ENCODE measurements at places on chromosomes 13 and 19.

- peak; percentile 25 for DNase-seq
Measured at GRCh38 chr13:40271931-40272775, 394.3 kb downstream of the FOXO1 start.

- no peak for DNase-seq
Measured at GRCh38 chr13:106612688-106613087, 44.8 kb upstream of the ARGLU1 start.

- no peak for DNase-seq
Measured at GRCh38 chr19:1829958-1830357, 17.9 kb upstream of the ATP8B3 start.

- no peak for DNase-seq
Measured at GRCh38 chr19:3575260-3575741, 2.6 kb downstream of the HMG20B start.

DNA sequence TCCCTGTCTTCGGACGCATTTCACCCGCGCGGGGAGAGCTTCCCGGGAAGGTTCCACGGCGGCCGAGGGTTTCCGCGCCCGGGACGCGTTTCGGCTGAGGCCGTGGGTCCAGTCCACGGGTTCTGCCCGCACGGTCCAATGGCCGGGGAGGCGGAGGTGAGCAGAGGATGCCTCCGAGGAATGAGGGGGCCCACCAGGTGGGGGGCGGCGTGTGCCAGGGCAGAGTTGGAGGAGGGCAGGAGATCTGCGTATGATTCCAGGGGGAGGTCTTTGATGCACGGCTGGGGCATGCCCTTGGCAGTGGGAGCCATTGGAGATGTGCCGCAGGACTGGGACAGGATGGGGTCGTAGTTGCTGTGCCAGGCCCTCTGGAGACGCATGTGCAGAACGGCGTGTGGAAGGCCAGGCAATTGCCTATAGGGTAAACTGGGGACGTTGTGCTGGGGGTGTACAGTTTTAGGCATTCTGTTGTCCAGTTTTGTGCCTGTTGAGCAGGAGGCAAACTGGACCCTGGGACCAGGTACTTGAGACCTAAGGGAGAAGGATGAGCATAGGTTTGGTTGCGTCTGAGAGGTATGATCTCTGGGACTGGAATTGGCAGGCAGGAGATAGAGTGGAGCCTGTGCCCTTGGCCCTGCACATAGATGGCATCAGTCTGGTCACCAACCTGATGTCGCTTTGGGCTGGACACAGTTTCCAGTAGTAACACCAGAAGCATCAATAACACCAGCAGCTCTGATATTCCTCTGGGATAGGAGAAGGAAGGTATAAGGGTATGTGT, 751 bp downstream of the ZNF584 start:
- no peak for DNase-seq

GRCh38 chr19:58368561-58369360, 6.2 kb upstream of the ZNF497 start:
- DNase-seq = no peak

- DNase-seq = no peak
Measured at GRCh38 chr13:112573710-112574109, 14.2 kb downstream of the TUBGCP3 start.

DNA sequence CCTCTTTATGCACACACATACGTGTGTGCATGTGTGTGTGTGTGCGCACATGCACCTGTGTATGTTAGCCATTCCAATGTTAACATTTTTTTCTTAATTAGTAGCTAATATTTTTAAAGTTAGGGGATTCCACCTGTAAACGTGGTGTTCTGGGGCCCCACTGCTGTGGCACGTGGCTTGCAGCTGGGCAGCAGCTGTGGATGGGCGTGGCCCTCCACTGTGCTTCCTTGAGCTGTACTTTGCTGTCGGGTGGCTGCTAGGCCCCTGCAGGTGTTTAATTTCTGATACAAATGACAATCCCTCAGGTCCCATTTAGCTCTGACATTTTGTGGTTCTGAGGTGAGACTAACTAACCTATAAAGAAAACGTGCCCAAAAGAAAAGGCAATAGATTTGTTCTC, 58.9 kb upstream of the GJB6 start:
- no peak for DNase-seq

GRCh38 chr13:41490371-41491015, 33.1 kb downstream of the RGCC start:
- DNase-seq = no peak

GRCh38 chr19:45450012-45450333, 17.8 kb upstream of the FOSB start:
- no peak for DNase-seq

- DNase-seq = no peak
Measured at GRCh38 chr13:113298043-113298945, 1.3 kb downstream of the LAMP1 start.

DNA sequence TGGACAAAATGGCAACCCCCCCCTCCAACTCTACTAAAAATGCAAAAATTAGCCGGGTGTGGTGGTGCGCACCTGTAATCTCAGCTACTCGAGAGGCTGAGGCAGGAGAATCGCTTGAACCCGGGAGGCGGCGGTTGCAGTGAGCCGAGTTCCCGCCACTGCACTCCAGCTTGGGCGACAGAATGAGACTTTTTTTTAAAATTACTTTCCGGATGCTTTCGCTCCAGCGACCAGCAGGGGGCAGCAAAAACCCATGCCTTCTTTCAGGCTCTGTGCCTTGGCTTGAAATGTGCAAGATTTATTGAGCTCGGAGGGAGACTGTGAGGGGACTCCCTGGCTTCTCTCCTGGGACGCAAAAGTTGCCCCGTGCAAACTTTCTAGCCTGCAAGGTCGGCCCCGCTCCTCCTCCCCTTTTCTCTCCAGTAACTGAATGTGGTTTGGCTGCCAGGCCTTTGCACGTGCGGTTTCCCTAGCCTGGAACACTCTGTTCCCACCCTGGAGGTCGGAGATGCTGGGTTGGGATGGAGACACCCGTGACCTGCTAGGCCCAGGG, 61.4 kb upstream of the NFIC start:
- DNase-seq = peak; percentile 66

- DNase-seq = no peak
Measured at GRCh38 chr19:35549879-35550523, 4.6 kb downstream of the TMEM147 start.

DNA sequence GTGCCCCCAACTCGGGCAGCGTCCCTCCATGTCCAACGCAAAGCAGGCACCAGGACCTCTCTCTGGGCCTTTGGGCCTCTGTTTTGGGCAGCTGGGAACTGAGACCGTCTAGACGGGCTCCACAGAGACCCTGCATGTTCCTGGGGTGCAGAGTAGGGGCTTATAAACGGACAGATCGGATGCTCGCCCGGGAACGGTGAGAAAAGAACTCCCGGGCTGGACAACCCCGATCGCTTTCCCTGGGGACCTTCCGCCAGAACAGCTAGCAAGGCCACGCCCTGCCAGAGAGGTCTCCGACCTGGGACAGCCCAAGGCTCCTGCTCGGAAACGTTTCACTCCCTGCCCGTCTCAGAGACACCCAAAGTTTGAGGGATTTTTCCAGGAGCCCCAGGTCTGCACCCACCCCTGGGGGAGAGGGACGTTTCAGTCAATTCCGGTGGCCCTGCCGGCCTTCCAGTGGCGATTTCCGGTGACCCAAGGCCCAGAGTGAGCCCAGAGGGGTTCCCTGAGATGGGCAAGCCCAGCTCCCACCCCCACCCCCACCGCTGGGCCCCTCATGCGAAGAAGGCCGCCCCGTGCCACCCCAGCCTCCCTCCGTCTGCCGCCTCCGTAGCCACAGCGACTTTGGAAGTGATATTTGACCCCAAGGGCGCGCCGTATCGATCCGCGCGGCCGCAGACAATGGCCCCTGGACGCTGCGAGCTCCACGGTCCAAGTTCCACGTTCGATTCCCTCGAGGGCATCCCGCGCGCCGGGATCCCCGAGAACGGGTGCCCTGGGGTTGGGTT, 1.7 kb downstream of the NR2F6 start:
- DNase-seq = no peak

DNA sequence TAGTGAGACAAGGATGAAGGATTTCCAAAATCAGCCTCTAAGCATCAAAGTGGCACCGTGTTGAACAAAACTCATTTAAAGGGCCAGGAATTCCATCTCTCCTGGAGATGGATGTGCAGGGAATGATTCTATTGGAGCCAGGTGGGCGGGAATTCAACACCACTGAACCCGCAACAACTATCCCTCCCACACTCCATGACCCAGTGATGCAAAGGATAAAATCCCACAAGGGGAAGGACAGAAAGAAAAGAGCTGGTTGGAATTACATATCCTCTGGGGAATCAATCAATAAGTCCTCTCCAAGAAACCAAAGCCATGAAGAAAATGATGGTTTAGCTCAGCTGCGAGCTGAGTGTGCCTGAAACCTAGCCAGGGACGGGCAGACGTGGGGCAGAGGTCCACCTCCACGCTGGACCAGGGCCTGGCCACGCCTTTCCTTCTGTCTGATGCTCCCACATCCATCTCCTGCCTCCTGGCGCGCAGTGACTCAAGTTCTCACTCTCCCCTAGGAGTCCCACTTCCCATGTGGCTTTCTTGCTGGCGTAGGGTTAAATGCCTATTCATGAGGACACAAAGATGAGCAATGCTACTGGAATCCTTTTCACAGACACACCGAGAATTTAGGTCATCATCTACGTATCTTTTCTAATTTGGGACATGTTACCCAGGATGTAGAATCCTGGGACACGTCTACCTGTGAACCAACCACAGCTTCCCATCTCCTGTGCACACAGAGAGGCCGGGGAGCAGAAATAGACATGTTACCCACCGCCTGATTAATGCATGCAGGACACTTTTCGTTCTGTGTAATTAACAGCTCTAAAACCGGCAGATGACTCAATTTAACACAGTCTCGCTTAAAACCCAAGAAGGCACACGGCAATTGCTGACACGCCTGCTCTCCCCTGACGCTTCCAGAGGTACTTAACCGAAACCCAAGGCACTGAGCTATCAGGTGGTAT, 48.6 kb downstream of the PEPD start:
- no peak for DNase-seq

DNA sequence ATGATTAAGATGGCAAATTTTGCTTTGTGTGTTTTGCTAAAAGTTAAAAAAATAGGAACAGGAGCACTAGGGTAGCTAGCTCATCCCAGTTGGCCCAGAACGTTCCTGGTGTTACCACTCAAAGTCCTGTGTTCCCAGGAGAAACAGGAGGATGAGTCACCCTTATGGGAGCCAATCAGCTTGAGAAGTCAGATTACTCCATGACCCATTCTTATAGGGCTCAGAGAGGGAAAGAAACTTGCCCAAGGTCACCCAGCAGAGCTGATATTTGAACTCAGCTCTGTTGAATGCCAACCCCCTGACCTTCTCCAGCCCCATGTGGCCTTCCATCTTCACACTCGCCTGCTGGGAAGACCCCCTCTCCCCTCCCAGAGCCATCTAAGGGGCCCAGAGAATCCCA, 13.0 kb downstream of the NMRK2 start:
- no peak for DNase-seq

- DNase-seq = peak; percentile 21
Measured at GRCh38 chr13:36998624-36999041, 507 bp downstream of the ALG5 start.

DNA sequence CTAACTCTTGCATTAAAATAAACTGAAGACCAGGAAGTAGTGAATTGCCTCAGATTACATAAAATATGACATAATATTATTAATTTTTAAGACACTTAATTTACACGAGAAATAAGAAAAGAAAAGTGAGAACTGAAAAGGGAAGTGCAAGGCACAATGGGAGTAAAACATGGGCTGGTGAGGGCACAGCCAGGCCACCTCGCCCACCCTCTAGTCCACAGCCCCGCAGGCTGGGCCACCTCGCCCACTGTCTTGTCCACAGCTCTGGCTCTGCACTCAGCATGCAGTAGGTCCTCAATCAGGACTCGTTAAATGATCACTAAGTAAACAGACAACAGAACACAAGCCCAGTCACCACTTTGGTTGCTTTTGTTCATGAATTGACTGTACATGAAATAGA, 67.8 kb upstream of the ARHGEF7 start:
- DNase-seq = no peak

GRCh38 chr19:17830567-17831418, 9.5 kb upstream of the INSL3 start:
- no peak for DNase-seq

DNA sequence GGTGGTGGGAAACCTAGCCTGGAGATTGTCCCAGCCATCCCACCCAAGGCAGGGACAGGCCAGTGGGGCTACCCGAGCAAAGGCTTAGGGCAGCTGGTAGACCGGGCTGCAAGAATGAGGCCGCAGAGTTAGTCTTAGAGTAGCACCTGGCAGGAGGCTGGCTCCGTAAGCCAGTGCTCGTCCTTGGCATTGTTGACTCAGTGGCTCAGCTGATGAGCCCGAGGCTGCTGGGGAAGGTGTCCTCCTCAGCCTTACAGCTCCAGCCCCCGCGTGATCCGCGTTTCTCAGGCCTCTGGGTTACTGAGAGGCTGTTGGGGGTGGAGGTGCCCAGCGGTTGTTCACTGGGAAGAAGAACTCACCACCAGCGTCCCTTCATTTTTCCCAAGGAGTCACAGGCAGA, 24.7 kb downstream of the PPP1R37 start:
- no peak for DNase-seq

DNA sequence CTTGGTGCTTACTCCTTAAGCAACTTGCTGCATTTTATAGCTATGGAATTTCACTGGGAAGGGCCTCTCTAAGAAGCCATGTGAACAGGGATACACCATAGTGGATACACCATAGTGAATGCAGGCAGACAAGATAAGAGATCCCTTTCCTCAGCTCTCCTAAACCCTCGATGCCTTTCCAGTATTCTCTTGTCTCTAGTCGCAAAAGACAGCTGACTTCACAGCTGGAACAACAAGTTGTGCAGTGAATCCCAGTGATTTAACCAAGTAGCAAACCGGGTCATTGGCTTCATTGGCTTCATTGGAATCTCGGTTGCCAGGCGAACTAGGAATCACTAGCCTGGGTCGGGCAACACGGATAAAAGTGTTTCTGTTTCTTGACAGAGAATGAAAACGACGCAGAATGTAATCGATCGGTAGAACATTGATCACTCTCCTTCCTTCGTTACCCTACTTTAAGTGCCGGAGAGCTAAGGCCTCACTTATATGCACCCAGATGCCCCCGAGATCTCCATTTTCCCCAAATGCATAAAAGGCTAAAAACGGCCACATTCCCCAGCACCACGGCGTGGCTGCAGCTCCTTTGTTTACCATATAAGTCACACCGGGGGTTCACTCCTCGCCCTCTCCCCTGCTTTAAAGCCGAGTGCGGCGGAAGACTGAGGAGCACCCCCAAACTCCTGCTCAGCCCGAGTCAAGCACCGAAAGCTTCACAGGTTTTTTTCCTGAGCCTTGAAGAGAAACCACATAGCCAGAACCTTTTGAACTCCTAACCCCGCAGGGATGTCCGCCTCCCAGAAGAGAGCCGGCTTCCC, 674 bp downstream of the TRPC4 start:
- DNase-seq = no peak
